ENCODE measurements at places on chromosomes 1 and 21.

DNA sequence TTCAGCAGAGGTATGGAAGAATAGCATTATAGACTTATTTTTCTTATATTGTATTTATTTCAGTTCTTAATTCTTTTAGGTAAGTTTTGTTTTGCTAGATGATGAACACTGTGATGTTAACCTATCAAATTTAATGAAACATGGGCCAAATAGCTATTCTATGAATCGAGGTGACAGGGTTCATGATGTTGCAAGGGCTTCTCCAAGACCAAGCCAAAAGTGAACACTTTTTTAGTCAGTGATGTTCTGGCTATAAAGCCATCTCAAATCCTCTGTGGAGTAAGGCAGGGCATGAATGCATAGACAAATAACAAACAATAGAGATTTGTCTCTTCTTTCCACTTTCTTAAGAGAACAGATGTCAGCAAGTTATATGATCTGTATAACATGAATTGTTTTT, 26.7 kb downstream of the C1orf146 start:
- DNase-seq = no peak

GRCh38 chr1:11373895-11374747, 101.1 kb downstream of the UBIAD1 start:
- DNase-seq = no peak

- no peak for DNase-seq
Observed at GRCh38 chr1:174786760-174787159, 213.0 kb upstream of the CACYBP start.

- DNase-seq = no peak
Observed at GRCh38 chr1:11653101-11653860, 948 bp downstream of the FBXO2 start.

GRCh38 chr1:218939095-218939494, 234.6 kb upstream of the LYPLAL1 start:
- DNase-seq = no peak

- no peak for DNase-seq
Observed at GRCh38 chr1:55699228-55699627, 484.1 kb upstream of the USP24 start.
